ENCODE measurements at places on chromosomes 2 and 18.

- no peak for DNase-seq
Observed at GRCh38 chr18:57982372-57983021, 61.5 kb upstream of the NEDD4L start.

DNA sequence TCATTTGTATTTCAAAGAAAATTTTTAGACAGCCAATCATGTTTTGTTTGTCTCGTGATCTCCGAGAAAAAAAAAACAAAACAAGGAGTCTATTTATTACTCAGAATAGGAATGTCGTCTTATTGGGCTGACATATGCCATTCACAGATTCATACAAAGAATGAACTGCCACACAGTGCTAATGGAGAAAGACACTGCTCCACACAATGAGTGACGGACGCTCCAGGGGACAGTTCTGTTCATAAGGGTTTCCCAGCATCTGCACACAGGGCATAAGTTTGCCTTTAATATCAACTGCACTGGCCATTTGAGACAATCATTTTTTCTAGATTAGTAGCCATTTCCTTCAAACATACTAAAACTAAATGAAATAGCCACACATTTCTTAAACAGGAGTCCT, 3.4 kb downstream of the SERTAD2 start:
- no peak for DNase-seq

- DNase-seq, result peak; percentile 77
Observed at GRCh38 chr2:174336501-174337336, 2.0 kb downstream of the SP9 start.

GRCh38 chr2:220959391-220959802, 612.7 kb downstream of the EPHA4 start:
- DNase-seq, result peak; percentile 90
